CMK (cell line): ENCODE measurements at places on chromosomes 6 and 20.

DNA sequence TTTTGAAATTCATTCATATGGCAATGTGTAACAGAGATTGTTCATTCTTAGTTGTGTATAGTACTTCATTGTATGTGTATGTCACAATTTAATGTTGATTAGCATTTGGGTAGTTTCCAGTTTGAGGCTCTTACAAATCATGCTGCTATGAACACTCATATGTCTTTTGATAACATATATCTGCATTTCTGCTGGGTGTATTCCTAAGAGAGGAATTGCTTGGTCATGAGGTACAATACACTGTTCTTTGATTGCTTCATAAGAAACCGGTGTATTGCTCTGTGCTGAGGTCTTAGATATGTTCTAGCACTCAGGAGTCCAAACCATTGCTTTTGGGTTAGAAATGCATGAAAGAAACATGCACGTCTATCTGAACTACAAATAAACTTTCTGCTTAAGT, 492.9 kb upstream of the JAG1 start:
- no peak for DNase-seq

- no peak for DNase-seq
Observed at GRCh38 chr6:88262332-88262731, 96.2 kb upstream of the CNR1 start.

- DNase-seq: no peak
Observed at GRCh38 chr20:1254254-1254653, 11.8 kb upstream of the SNPH start.

DNA sequence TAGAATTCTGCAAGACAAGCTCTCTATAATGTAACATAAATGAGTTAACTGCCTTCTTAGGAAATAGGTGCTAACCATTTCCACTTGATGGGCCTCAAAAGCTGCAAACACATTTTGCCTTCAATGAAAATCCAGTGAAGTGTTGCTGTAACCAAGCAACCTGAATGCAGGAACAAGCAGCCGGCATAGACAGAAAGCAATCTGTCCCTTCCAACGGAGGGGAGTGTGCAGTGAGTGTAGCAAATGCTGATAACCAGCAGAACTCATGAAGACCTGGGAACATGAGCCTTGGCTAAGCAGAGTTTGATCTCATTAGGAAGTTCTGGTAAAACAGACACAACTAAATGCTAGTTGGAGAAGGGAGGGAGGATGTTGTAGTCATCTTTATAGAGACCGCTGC, 697.8 kb downstream of the KIF16B start:
- DNase-seq: no peak

- no peak for DNase-seq
Observed at GRCh38 chr6:81758221-81758620, 5.7 kb upstream of the TENT5A start.
